ENCODE measurements at places on chromosomes 7 and 10.

DNA sequence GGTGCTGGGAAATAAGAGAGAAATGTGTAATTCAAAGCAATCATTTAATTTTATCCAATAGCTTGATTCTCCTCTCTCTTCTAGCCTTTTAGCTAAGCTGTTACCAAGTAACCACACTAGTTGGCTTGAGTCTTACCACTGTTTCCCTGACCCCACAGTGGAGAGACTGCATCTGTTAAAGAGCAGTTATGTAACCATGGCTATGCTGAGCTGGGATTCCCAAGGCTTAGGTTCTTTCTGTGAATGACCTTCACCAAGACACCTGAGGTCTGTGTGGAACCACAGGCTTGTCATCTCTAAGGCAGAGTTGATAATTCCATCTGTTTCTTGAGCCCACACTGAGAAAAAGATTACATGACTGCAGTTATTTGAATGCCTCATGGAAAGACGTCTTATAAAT lies 47.7 kb upstream of the ATRNL1 start:
- no peak for DNase-seq

DNA sequence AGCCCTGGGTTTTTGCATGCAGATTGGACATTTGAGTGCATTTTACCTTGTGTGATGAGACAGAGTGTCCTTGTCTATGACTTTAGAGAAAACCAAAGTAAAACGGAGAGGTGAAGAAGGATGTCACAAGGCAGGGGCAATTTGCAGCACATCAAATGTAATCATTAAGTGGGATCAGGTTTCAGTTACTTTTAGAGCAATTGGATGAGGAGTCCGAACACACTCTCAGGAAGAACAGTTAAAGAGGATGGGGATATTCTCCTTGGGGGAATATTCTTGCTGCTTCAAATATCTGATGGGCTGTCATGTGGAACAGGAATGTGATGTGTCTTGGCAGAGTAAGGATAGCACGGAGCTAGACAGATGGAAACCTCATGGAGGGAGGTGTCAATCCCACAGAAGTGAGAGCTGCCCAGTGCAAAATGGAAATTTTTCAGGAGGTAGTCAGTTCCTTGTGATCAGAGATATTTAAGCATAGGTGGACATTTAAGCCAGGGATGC lies 757 bp downstream of the RAB19 start:
- DNase-seq, result no peak

GRCh38 chr10:75331081-75331480 lies 70.5 kb downstream of the ZNF503 start:
- no peak for DNase-seq

DNA sequence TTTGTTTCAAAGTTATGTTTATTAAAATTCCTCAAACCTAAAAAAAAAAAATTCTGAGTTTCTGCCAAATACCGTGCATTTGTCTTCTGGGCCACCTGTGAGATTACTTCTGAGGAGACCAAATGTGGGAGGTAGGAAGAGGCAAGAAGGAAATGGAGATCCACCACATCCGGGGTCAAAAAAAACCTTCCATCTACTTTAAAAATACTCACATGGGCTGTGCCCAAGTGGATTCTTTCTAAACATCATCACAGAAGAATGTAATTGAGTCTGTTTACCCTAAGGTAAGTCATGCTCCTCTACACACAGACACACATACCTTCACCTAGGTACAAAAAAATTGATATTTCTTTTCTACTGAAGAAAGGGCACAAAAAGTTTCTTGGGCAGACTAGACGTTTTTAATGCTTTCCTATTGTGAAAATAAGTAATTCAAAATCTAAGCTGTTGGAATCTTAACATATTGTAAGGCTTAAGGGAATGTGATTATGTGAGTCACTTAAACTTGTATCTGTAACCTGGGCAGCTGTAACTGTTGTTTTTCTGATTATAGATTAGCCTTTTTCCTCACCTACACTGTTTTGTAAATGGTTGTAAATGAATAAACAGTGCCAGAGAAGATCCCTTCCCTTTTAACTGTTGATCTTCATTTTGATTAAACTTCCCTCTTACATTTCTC lies 19.1 kb upstream of the SPOCK2 start:
- DNase-seq, result no peak

DNA sequence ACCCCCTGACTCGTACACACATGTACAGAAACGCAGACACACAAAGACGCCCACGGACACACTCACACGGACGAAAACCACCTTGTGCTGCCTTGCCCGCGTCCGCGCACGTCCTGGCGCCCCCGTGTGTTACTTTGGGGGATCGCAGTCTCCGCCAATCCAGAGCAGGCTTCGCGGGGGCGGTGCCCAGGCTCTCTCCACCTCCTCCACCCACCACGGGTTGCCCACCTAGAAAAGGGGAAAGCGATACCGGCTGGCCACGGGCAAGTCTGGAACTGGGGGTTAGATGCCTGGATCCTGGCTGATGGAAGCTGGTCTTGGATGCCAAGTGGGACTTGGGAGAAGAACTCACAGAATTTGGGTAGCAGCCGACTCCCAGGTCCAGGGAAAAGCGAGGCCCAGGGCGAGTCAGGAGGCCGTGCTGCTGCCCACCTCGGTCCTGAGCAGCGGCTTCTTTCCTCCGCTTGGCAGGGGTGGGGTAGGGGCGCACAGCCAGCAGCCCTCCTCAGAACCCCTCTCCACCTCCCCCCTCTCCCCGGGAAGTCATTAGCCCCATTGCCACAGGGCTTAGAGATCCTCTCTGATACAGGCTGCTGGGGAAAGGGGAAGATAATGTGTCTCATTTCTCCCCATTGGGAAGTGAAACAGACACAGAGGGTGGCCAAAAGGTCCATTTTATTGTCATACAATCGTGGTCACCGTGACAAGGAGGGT lies 4.6 kb upstream of the VGF start:
- DNase-seq, result peak; percentile 75

DNA sequence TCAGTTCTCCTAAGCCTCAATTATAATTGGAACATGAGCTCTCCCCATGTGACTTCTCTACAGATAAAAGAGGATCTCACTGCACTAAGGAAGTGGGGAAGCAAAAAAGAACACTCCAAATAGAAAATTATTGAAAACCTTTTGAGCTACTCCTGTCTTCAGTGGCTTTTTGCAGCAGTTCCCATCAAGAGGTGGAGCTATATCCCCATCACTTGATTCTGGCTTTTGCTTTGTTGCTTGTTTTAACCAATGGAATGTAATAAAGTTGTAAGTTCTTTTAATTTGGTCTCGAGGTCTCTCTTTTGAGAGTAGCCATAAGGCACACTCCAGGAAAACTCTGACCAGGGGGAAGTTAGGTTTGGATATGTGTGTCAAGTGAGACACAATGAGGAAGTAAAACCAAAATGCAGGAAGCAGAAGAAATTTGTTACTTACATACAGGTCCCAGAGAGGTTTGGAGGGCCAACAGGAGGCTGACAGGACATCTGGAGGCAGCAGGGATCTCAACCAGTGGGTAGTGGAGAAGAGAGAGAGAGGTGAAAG lies 569.4 kb downstream of the HTR7 start:
- no peak for DNase-seq

Data from activated T-helper 1 cell treated with anti-CD3 and anti-CD28 coated beads, Interleukin-12 subunit alpha, Interleukin-12 subunit beta, Interleukin-2, Interleukin-4 antibody, amounts not matched to agents 30 ng/mL and 10 ng/mL and 1 ng/mL, durations not matched to agents 14 hours and 24 hours and 36 hours (primary cell).